ENCODE measurements at places on chromosomes 3 and 15.

- no peak for DNase-seq
These were observed 48.8 kb upstream of the MAP4 start for GRCh38 chr3:48065035-48065434.

GRCh38 chr3:150015901-150016300 lies 45.2 kb upstream of the PFN2 start:
- DNase-seq = no peak

DNA sequence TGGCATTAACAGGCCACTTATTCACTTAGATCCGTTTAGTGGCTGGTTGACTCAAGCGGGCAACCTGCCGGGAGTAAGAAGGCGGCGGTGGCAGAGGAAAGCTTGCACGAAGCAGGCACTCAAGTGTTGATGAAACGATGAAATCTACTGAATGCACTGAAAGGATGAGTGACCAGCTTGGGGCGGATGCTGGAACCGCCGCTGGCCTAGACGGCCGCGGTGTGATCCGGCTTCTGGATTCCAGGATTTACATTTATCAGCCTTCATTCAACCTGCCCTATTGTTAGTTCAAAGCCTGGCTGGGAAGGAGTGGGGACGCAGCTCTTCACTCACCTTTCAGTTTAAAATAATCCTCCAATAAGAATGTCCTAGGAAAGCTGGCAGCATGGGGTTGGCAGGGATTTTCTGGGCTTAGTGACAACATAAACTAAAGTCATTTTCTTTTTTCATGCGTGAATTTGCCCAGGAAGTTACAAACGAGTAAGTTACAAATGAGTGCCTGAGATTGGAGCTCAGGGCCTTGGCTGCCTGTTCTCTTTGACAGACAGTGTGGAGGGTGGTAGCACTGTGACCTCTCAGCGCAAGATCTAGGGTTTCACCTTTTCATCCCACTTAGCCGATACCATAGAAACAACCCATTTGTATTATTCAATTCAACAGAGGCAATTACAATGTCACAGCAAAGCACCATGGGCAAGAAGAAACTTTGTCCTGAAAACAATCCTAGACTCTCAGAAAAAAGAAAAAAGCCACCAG lies 1.1 kb upstream of the PLCH1 start:
- no peak for DNase-seq

DNA sequence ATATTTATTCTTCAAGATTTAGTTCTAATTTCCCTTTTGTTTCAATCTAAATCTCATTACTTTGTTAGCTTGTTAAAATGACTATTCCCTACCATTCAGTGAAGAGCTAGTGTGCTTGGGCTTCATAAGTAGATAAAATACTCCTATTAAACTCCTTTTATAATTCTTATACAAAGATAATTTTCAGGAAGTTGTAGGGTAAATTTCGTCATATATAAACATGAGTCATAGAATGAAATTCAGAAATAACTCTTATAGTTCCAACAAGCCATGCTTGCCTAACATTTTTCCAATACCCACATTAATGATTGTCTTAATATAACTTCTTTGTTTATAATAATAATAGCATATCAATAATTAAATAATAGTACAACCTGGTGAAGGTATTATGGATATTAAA lies 407.3 kb downstream of the NAALADL2 start:
- no peak for DNase-seq

- no peak for DNase-seq
These were observed 244.2 kb upstream of the LRIG1 start for GRCh38 chr3:66744986-66745385.

GRCh38 chr3:139443186-139443585 lies 33.1 kb downstream of the RBP2 start:
- no peak for DNase-seq
